ENCODE measurements at places on chromosomes 6 and 20. TPM values are rescaled to one million over a fixed set of nuclear protein-coding genes. Genes with fewer than 3 reads are reported as not detected.

GRCh38 chr6:138410972-138411880 lies 7.2 kb downstream of the HEBP2 start:
- H3K4me1 ChIP-seq: peaks cover under 1% of the 10 kb centered on the region
- H3K36me3 ChIP-seq: peaks cover 50% of the 10 kb centered on the region
- no peak overlapping the region for H3K4me3 ChIP-seq
- no peaks in the 10 kb centered on the region for H3K27me3 ChIP-seq

DNA sequence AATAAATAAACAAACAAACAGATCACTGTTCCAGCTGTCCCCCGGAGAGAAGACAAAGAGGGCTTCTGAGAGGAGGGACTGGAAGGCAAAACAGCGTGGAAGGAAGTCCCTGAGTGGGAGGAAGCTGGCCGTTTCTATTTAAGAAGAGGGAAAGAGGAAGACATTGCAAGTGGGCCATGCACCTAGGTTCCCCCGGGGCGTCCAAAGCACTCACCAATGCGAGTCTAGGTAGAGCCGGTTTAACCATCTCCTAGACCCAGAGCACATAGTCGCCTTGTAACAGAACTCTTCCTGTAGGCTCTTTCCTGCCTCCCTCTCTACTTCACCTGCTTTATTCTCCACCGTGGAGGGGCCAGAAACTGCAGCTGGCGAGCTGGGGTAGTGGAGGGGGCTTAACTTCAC lies 158.4 kb downstream of the ZDHHC14 start:
- peaks cover 11% of the 10 kb centered on the region for H3K27me3 ChIP-seq
- peaks cover 1% of the 10 kb centered on the region for H3K36me3 ChIP-seq
- peaks cover 14% of the 10 kb centered on the region for H3K4me1 ChIP-seq
- H3K27ac ChIP-seq: no peak overlapping the region
- no peak overlapping the region for H3K4me3 ChIP-seq

- H3K4me3 ChIP-seq: no peak overlapping the region
- DNase-seq: no peak
- H3K27ac ChIP-seq: peak overlapping the region; percentile 86
- no peaks in the 10 kb centered on the region for H3K27me3 ChIP-seq
- peaks cover 37% of the 10 kb centered on the region for H3K4me1 ChIP-seq
Observed at GRCh38 chr6:25601800-25602673, 50.0 kb upstream of the SCGN start.

The KIF3B gene
- total RNA-seq: 61.6 TPM

DNA sequence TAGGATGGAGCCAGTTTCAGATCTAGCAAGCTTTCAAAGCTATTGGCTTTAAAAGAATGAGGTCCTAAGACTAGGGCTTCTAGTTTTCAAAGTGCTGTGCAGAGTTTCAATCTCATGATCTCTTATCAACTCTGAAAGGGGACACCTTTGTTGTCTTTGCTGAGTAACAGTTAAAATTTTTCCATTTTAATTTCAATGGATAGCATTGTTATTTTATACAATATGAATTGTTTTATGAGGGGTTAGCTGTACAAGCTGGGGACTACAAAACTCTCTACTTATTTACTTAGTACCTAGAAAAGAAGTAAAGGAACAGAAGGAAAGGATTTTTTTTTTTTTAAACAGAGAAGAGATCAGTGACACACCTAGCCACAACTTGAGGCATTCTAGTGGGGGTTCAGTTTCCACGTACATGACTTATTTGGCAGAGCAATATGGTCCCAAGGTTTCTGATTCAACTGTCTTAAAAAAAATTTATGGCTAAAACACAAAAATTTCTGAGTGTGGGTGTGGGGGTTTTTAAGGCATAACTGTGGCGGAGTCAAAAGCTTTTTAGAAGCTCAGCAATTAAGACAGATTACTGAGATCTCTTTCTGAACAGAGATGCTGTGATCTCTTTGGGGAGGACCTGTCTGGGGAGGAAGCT lies 46.1 kb upstream of the JAG1 start:
- no peak overlapping the region for H3K27ac ChIP-seq
- DNase-seq: no peak

GRCh38 chr6:90677440-90677839 lies 90.6 kb upstream of the MAP3K7 start:
- peaks cover 4% of the 10 kb centered on the region for H3K4me1 ChIP-seq
- no peak overlapping the region for H3K4me3 ChIP-seq
- H3K27ac ChIP-seq: no peak overlapping the region
- peaks cover 69% of the 10 kb centered on the region for H3K27me3 ChIP-seq
- H3K36me3 ChIP-seq: no peaks in the 10 kb centered on the region
- DNase-seq: no peak

The SYNGAP1 gene
- total RNA-seq: 60.3 TPM

GRCh38 chr6:108179741-108180140 lies 13.9 kb downstream of the NR2E1 start:
- H3K27ac ChIP-seq: no peak overlapping the region
- no peak for DNase-seq
- no peaks in the 10 kb centered on the region for H3K36me3 ChIP-seq

The LPIN3 gene
- total RNA-seq: 18.4 TPM

DNA sequence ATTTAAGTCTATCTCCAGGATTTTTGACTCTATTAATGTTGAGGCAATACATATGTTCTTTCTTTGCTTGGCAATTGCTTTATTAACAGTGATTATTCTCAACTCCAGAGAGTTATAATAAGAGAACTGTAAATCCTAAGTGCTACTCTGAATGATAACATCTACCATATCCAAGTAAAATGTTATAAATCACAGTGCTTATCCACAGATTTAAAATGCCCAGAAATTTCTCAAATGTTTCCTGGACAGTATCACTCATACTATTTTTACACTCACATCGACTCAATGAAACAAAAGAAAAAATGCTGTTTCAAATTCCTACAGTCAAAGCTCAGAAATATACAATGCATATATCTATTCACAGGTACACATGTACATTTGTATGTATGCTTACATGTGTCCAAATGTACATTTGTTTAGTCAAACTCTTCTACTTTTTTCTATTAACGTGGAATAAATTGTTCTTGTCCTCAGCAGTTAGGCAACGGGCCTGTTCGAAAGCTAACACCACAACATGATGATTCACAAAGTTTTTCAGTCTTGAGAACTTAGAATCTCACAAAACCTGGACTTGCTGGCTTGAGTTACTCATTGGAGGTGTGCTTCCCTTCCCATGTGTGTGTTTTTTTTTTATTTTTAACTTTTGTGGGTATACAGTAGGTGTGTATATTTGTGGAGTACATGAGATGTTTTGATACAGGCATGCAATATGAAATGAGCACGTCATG lies 193.0 kb downstream of the GJA10 start:
- no peak overlapping the region for H3K27ac ChIP-seq
- DNase-seq: no peak
- H3K27me3 ChIP-seq: no peaks in the 10 kb centered on the region
- H3K36me3 ChIP-seq: no peaks in the 10 kb centered on the region
- H3K4me3 ChIP-seq: no peak overlapping the region

The KCNB1 gene
- total RNA-seq: 0.98 TPM

DNA sequence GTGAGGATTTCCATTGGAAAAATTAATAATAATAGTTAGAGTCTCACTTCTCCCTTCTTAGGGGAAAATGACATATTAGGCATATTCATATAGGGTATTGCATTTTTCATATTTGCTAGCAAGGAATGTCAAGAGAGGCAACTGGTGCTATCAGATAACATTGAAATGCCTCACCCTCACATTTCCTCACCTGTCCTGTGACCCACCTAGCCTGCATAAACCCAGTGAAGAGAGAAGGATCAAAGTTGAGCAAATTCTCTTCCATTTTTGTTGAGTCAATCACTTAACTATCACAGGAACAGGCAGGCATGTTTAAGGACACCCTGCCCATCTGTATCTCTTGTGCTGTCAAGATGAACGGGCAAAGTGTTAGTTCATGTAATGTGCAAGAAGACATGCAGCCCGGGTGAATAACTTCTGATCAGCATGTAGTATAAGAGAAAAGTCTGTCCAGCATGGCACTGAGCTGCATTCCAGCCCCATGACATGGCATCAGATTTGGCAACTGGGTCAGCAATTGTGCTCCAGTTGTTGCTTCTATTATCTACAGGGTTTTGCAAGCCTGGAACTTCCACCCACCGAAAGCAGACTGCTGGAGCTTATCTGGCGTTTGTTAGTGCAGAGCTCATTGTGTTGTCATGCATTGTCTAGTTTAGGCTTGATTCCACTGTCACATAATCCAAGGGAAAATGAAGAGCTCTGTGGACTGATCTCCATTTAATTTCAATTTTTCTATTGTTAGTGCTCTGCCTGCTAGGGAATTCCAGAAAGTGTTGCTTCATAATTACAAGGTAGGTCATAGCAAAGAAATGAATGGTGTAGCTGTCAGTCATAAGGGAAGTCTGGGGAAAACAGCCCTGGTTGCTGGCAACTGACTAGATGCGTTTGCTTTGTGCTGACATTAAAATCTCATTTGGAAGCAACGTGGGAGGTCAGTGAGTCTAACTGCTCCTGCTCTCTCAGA lies 138.4 kb upstream of the TNFAIP3 start:
- H3K4me1 ChIP-seq: no peaks in the 10 kb centered on the region
- H3K27ac ChIP-seq: no peak overlapping the region
- H3K27me3 ChIP-seq: peaks cover 10% of the 10 kb centered on the region
- no peak overlapping the region for H3K4me3 ChIP-seq
- DNase-seq: no peak
- no peaks in the 10 kb centered on the region for H3K36me3 ChIP-seq

- no peaks in the 10 kb centered on the region for H3K36me3 ChIP-seq
Observed at GRCh38 chr6:92415656-92416055, 1003.7 kb downstream of the EPHA7 start.

DNA sequence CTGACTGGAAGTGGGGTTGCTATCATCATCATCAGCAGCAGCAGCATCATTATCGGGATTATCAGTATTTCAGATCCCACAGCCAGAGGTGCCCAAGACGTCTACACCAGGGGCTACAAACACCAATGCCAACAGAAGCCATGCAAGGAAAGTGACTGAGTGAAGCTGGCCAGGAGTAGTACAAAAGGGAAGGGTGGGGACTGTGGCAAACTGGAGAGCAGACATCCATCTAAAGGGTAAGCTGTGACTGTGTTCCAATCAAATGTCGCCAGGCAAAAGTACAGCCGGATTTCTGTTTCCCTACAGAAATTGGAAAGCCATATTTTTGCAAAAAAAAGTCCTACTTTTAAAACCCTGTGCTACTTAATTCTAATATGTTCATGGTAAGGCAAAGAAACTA lies 50.0 kb downstream of the PREX1 start:
- H3K4me3 ChIP-seq: no peak overlapping the region
- H3K36me3 ChIP-seq: peaks cover 2% of the 10 kb centered on the region
- no peak for DNase-seq
- H3K27me3 ChIP-seq: no peaks in the 10 kb centered on the region
- no peaks in the 10 kb centered on the region for H3K4me1 ChIP-seq

The ESR1 gene
- not detected for total RNA-seq

The DNMT3B gene
- 15.4 TPM for total RNA-seq

- H3K27ac ChIP-seq: peak overlapping the region; percentile 93
- peaks cover 9% of the 10 kb centered on the region for H3K4me1 ChIP-seq
- DNase-seq: no peak
- peaks cover 4% of the 10 kb centered on the region for H3K36me3 ChIP-seq
- peak overlapping the region; percentile 88 for H3K4me3 ChIP-seq
Observed at GRCh38 chr6:137867685-137868509, 838 bp downstream of the TNFAIP3 start.

DNA sequence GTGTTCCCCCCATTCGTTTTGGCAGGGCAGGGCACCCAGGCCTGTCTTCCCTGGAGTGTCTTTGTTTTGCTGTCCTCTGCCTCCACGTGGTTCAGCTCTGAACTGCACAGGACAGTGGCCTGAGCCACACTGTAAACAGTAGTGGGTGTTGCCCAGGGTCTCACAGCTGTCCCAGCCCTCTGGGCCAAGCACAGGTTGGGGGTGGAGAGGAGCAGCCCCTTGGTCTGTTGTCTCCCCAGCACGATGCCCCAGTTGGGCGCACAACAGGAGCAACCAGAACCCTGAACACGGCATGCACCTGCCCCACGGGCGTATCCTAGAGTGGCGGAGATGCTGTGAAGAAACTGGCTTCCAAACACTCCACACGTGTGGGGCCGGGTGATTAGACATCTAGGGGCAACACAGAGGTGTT lies 14.4 kb downstream of the CCDC167 start:
- H3K27me3 ChIP-seq: no peaks in the 10 kb centered on the region
- no peak overlapping the region for H3K27ac ChIP-seq
- no peak for DNase-seq
- no peaks in the 10 kb centered on the region for H3K4me1 ChIP-seq
- peaks cover 6% of the 10 kb centered on the region for H3K36me3 ChIP-seq

GRCh38 chr20:15196547-15197255 lies 859.3 kb upstream of the FLRT3 start:
- no peaks in the 10 kb centered on the region for H3K27me3 ChIP-seq
- no peaks in the 10 kb centered on the region for H3K4me1 ChIP-seq
- no peak overlapping the region for H3K27ac ChIP-seq
- DNase-seq: no peak

The KCNG1 gene
- 7.8 TPM for total RNA-seq

The SSTR4 gene
- not detected for total RNA-seq

- H3K27me3 ChIP-seq: no peaks in the 10 kb centered on the region
- DNase-seq: no peak
- H3K4me3 ChIP-seq: no peak overlapping the region
- no peaks in the 10 kb centered on the region for H3K4me1 ChIP-seq
- H3K27ac ChIP-seq: no peak overlapping the region
- no peaks in the 10 kb centered on the region for H3K36me3 ChIP-seq
Observed at GRCh38 chr6:131683479-131683878, 17.7 kb downstream of the OR2A4 start.

- H3K4me1 ChIP-seq: peaks cover 30% of the 10 kb centered on the region
- no peaks in the 10 kb centered on the region for H3K36me3 ChIP-seq
- no peak overlapping the region for H3K27ac ChIP-seq
- DNase-seq: no peak
Observed at GRCh38 chr20:14826543-14827313, 489.3 kb upstream of the FLRT3 start.

The C6orf47 gene
- total RNA-seq: 23.6 TPM

- peaks cover 2% of the 10 kb centered on the region for H3K4me1 ChIP-seq
- H3K4me3 ChIP-seq: no peak overlapping the region
- H3K36me3 ChIP-seq: no peaks in the 10 kb centered on the region
- no peak for DNase-seq
- H3K27me3 ChIP-seq: peaks cover 3% of the 10 kb centered on the region
Observed at GRCh38 chr20:46831633-46832011, 63.0 kb upstream of the EYA2 start.

- H3K4me1 ChIP-seq: peaks cover 23% of the 10 kb centered on the region
- no peak overlapping the region for H3K4me3 ChIP-seq
- no peak overlapping the region for H3K27ac ChIP-seq
Observed at GRCh38 chr6:39218868-39219567, 10.3 kb downstream of the KCNK5 start.

DNA sequence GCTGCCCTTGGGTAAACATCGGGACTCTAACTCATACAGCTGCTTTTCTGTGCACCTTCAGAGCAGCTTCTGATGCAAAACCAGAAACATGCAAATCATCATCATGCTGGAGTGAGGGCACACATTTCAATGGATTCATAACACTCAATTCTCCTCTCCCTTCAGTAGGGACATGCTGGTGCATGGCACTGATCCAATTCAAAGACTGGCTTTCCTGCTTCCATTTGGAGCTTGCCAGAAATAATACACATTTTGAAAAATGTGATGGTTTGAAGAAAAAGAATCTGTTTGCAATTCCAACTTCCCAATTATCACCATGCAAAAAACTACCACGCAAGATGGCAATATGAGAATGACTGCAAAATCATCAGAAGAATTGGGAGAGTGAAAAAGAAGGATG lies 65.2 kb upstream of the PDE10A start:
- H3K36me3 ChIP-seq: no peaks in the 10 kb centered on the region
- peaks cover 3% of the 10 kb centered on the region for H3K4me1 ChIP-seq
- no peak overlapping the region for H3K4me3 ChIP-seq
- no peak overlapping the region for H3K27ac ChIP-seq
- no peak for DNase-seq
